ENCODE measurements at places on chromosomes 12 and 14. TPM values are rescaled to one million over a fixed set of nuclear protein-coding genes. Genes with fewer than 3 reads are reported as not detected.
A peak's percentile ranks its signal among the peaks of the same experiment; 100 is the strongest.

GRCh38 chr12:131642101-131642540 is 68.8 kb upstream of the SFSWAP start:
- no peak for DNase-seq

DNA sequence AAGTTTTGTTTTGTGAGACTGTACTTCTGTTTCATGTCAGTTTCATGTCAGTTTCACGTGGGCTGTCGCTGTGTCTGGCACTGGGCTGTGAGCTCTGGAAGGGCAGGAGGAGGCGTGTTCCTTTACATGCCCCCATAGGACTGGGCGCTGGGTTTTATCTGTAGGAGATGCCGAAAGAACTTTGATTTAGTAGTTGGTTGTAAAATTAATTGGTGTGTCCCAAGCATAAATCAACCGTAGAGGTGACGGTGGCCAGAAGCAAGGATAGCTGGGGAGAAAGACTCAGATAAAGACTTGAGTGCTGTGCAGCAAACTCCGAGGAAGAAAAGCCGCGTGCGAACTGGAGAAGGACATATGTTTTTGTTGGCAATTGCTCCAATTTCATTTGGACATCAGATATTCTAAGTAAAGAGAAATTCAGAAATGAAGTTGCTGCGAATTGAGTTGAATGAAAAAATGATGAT is 182.5 kb downstream of the VRK1 start:
- DNase-seq, result no peak

The CLMN gene
- total RNA-seq, result 26.8 TPM

DNA sequence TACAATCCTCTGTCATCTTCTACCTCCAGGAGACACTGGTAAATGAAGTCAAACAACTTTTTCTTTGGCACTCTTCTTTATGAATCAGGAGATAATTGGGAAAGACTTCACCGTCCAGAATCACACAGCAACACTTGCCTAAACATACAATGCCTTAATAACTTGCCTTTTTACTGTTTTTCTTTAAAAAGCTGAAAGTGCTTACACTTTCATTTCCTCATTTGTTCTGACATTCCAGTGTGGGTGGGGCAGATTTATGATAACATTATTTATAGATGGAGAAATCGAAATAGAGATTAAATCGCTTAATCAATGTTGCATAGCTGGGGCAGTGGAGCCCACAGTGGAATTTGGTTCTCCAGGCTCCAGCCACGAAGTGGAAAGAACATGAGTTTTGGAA is 2.8 kb upstream of the FRS2 start:
- DNase-seq, result no peak

- DNase-seq, result no peak
Measured at GRCh38 chr12:116165036-116165425, 112.5 kb downstream of the MED13L start.

DNA sequence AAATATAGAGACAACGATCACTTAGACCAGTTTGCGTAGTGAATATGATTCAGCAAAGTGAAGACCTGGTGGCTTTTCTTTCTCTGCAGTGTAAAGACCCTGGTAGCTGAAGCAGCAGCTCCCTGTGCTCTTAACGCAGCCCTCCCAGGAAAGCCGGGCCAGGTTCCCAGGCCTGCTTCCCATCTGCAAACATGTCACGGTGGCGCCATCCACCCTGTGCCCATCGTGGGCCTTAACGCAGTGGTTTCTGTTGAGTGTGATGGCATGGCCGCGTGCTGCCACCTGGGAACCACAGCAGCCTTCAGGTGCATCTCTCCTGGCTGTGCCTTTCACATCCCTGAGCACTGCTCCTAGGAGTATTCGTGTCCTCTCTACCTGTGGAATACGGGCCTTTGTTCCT is 71.5 kb downstream of the WDR20 start:
- no peak for DNase-seq

DNA sequence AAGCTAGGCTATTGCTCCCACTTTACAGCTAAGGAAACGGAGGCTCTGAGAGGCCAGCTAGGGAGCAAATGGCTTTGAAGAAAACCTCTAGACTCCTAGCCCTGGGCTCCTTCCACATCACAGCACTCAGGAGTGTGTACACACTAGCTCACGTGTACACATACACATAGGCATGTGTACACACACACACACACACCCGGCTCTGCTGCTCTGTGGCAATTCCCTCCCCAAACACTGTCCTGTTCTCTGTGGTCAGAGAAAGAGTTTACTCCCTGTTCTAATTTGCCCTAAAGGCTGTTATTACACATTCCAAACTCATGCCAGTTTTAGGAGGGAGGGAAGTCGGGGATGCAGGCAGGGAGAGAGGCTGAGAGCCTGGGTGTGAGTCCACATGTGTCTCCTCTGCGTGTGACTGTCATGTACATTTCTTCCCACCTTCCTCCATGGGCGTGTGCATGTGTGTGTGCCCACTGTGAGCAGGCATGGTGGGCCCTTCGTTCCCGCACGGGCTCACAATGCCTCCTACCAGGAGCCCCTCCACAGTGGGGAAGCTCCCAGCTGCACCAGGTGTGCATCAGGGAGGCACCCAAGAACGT is 14.2 kb downstream of the TRPV4 start:
- DNase-seq, result no peak

The ANO2 gene
- 22.2 TPM for total RNA-seq

DNA sequence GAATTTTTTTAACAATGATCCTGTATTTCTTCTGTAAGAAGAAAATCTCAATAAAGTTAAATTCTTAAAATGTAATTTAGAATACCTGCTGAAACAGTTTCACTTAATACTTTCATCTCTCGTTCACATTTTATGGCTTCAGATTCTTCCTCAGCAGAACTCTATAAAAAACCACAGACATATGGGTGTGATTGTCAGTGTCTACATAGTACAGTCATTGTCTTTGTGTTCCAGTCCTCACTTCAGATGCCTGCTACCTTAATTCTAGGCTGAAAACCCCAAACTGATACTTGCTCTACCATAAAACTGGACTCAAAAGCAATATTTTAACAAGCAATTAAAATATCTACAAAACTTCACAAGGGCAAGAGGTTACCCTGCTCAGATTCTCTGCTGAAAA is 71.8 kb downstream of the DNAI7 start:
- no peak for DNase-seq

DNA sequence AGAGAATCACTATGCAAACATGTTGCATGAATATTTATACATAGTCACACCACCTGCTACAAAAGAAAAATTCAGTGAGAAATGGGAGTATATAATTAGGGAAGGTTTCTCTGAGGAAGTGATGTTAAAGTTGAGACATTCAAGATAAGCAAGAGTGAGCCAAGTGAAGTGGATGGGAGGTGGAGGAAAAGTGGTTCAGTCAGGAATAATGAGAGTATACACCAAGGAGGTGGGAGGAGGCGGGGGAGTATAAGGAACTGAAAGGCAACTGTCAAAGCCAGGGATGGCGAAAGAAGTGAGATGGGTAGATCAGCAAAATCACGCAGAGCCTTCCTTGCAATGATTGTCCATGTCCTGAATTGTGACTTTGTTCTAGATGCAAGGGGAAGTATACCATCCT is 33.7 kb downstream of the PRKD1 start:
- DNase-seq, result no peak

The KLRK1 gene
- total RNA-seq, result 7.5 TPM

DNA sequence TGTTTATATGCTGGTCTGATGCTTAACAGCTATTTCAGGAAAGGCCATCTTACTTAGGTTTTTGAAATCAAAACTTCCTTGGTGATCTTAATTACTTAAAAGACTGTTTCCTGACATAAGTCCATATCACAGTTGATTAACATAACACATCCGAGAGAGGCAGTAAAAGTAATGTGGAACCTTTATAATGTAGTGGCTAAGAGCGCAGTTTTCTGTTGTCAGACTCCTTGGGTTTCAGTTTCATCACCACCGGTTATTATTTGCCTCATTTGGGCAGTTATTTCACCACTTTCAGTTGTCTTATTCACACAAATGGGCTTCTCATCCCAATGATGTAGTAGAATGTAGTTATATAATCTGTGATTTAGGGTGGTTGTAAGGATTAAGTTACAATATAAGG is 30.9 kb downstream of the TBC1D15 start:
- no peak for DNase-seq

The TMEM132C gene
- total RNA-seq, result 1.6 TPM

The KRT75 gene
- not detected for total RNA-seq

GRCh38 chr14:97709552-97709951 is 912.4 kb downstream of the VRK1 start:
- DNase-seq, result no peak

- no peak for DNase-seq
Measured at GRCh38 chr12:106753526-106753925, 21.0 kb upstream of the RIC8B start.

The CCDC77 gene
- total RNA-seq, result 7.4 TPM

DNA sequence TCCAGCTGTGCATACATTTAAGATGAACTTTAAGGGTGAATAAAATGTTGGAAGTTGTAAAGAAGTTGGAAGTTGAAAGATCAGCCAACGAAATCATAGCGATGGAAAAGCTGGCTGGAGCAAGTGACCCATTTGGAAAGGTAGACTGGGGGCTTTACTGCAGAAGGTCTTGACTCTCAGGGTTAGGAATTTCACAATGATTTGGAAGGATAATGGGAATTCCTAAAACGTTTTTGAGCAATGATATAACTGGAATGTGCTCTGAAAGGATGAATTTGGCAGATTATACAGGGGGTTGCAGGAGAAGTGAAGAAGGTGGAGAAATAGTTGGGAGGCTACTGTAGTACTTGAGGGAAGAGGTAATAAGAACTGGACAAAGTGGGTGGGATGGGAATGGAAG is 27.4 kb downstream of the EMP1 start:
- no peak for DNase-seq

DNA sequence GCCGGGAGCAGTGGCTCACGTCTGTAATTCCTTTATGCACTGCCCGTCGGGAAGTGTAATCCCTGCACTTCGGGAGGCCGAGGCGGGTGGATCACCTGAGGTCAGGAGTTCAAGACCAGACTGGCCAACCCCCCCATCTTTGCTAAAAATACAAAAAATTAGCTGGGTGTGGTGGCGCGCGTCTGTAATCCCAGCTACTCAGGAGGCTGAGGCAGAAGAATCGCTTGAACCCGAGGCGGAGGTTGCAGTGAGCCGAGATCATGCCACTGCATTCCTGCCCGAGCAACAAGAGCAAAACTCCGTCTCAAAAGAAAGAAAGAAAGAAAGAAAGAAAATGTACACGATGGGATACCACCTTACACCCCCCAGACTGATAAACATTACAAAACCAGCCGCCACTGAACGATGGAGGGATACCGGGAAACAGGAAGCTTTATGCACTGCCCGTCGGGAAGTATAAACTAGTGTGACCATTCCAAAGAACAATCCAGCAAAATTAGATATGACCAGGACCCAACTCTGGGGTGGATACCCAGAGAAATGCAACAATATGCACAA is 1.1 kb downstream of the ABCD4 start:
- no peak for DNase-seq

The KRT73 gene
- total RNA-seq, result not detected

The OR4K14 gene
- not detected for total RNA-seq

The FGF6 gene
- total RNA-seq, result not detected

GRCh38 chr14:99896361-99896760 is 103.1 kb downstream of the EML1 start:
- no peak for DNase-seq

DNA sequence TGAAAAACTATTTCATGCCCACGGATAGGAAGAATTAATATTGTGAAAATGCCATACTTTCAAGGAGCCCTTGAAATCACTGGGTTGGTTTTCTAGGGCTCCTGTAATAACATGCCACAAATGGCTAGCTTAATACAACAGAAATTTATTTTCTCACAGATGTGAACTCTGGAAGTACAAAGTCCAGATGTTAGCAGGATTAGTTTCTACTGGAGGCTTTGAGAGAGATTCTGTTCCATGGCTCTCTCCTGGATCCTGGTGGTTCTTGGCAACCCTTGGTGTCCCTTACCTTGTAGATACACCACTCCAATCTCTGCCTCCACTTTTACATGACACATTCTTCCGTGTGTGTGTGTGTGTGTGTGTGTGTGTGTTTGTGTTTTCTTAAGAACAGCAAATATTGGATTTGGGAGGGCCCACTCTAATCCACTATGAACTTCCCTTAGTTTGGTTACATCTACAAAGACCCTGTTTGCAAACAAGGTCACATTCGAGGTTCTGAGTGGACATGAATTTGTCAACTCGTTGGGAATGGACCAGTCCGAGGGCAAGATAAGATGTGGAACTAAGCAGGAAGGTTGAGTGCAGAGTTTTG is 381.1 kb downstream of the IPO8 start:
- no peak for DNase-seq

GRCh38 chr14:104112113-104112505 is 26.3 kb upstream of the KIF26A start:
- no peak for DNase-seq

The TAS2R50 gene
- 0.50 TPM for total RNA-seq

GRCh38 chr14:81991998-81992397 is 458.3 kb upstream of the SEL1L start:
- DNase-seq, result no peak

The SPX gene
- total RNA-seq, result 0.59 TPM

DNA sequence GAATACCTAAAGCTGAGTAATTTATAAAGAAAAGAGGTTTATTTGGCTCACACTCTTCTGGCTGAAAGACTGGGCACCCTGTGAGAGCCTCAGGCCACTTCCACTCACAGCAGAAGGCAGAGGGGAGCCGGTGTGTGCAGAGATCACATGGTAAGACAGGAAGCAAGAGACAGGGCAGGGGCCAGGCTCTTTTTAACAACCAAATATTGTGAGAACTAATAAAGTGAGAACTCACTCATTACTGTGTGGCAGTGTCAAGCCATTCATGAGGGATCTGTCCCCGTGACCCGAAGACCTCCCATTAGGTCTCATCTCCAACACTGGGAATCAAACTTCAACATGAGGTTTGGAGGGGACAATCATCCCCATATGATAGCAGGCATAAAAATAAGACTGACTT is 180.8 kb upstream of the DIO3 start:
- no peak for DNase-seq

GRCh38 chr12:113070117-113070906 is 13.8 kb downstream of the DTX1 start:
- peak; percentile 67 for DNase-seq

The SCNN1A gene
- total RNA-seq, result 156 TPM

- no peak for DNase-seq
Measured at GRCh38 chr14:39232554-39233415, 930 bp upstream of the MIA2 start.

DNA sequence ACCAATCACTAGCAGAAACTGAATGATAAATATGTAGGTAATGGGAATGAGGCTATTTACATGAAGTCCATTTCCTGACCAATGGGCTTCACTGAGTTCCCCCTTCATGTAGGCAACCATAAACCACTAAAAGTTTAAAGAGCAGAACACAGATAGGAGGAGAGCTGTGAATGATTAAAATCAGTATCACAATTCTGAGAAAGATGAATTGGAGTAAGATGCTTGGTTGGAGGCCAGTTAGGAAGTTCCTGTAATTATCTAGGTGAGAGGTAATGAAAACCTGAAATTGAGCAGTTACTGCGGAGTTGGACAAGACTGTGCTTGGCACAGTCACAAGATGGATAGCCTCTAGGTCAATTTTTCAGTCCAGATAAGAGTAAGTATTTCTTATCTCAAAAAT is 56.6 kb downstream of the GALNT4 start:
- no peak for DNase-seq

- no peak for DNase-seq
Measured at GRCh38 chr12:5210923-5211290, 167.2 kb downstream of the KCNA5 start.

Data from lower lobe of right lung (tissue), 2 donors.